Upper lobe of right lung (tissue), 1 donor: ENCODE measurements at places on chromosomes 13 and 19.

DNA sequence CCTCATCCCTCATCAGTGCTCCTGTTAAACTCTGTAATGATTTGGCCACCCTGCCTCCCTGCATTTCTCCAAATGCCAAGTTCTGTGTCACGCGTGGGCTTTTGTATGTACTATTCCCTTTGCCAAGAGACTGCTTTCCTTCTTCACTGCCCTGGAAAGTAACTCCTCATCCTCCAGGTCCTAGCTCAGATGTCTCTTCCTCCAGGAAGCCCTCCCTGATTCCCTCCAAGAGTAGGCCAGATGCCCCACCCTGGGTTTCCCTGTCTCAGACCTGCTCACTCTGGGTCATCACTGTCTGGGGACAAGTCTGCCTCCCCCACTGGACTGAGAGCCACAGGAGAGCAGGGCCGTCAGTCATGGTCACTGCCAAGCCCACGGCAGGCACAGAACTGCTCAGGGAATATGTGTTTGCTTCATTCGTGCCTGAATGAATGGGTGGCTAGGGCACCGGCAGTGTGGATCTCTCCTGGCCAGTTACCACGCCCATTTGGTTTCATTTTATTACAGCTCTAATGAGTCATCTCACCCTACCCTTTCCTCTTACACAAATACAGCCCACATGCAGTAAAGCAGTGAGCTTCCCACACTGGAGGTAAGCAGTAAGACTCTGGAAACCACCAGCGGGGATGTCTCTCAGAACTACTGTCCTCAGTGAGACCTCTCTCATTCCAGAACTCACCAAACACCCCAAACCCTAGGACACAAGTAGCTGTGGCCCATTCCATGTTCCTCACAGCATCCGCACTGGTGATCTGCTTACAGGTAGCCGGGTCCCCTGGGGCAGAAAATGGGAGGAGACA, 12.1 kb upstream of the GPR4 start:
- no peak for DNase-seq

GRCh38 chr13:112457485-112457884, 81.3 kb downstream of the SPACA7 start:
- DNase-seq: peak; percentile 60

DNA sequence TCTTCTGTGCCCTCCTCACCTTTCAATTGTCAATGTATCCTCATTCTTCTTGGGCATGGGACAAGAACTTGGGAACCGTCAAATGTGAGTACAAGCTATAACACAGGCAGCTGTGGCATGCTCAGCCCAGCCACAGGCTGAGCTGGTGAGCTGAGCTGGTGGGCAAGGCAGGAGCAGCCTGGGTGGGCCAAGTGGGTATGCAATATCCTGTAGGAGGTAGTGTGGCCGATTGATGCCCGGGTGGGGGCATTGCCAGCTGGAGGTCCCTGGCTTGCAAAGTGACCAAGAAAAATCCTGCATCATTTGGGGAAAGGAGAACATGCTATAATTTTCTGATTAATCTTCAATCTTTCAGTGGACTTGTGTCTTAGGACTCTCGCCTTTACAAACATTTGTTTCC, 507.2 kb upstream of the SLC10A2 start:
- DNase-seq: peak; percentile 48

DNA sequence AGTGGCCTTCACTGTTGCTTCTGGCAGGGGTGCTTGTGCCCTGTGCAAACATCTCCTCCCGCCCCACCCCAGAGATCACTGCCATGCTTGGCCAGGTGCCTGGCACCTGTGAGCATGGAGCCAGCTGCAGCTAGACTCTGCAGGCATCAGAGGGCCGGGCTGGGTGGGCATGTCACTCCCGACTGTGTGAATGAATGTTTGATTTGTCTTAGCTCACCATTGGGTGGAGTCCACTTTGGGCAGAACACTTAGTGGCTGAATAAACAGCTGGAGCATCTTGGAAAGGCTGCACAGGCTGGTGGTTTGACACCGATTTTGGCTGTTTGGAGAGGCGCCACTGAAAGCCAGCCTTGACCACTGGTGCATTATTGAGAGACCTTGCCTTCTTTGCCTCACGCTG, 267.3 kb downstream of the DLEU7 start:
- DNase-seq: peak; percentile 70

GRCh38 chr19:2636897-2637683, 65.4 kb downstream of the GNG7 start:
- peak; percentile 89 for DNase-seq

DNA sequence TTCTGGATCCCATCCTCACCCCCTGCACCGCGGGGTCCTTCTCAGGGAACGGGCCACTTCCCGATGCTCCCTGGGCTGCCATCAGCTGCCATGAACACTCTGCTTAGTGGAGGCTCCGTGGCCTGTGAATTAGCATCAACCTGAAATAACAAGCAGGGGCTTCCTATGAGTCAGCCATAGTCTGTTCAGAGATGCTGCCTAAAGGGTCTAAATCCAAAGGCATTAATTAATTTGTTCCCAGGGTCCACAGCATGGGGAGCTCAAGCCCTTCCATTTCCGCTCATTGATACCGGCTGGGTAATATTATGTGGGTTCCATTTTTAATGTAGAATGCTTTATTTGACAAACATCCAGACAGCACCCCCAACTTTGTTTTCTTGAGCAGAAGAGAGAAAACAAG, 341.9 kb upstream of the TMTC4 start:
- DNase-seq: no peak

DNA sequence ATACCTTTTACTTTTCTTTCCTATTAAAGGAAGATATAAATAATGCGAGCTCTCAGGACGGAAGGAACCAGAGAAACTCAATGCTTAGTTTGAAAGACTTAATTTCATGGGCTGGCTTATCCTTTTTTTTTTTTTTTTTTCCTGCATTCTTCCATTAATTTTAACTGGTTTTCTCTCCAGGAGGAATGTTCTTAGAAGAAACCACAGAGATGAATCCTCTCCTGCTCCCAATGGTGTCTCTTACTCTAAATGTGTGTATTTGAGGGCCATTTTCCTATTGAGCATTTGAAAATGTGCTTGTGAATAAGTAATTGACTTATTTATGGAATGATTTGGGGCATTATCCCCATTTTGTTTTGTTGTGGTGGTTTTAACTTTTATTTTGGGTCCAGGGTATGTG, 494.9 kb downstream of the FOXO1 start:
- no peak for DNase-seq

- no peak for DNase-seq
These were observed 4.1 kb downstream of the PRAM1 start for GRCh38 chr19:8498295-8498694.

DNA sequence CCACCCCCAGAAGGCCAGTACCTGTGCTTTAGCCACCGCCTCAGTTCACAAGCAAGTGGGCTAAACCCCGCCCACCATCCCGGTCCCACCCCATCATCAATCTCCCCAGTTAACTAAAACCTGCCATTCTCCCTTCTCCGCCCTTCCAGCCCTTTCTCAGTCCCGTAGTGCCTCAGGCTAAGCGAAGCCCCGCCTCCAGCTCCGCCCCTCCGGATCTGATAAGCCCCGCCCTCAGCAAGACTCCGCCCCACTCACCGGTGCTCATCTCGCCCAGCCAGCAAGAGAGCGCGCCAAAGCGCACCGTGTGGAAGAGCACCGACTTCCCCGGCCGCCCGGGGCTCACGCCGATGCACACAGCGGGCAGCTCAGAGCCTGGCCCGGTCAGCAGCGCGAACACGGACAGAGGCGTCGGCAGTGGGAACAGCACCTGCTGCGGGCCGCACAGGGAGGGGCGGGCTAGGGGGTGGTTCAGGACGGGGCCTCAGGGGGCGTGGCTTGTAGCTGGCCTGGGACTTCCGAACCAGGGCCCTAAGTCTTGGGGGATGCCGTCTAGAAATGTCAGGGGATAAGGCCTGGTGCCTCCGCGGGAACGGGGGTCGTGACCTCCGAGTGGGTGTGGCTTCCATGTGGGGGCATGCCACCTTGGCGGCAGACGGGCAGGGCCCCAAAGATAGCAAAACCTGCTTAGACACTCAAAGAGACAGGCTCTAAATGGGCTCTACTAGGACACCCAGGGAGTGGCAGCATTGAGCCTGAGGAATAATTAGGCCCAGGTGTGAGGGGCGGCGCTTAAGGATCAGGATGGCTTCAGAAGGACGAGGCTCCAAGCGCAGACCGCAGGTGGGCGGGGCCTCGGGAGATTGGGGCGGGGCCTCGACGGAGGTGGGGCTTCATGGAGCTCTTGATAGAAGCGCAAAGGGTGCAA, 21.4 kb downstream of the MAP4K1 start:
- peak; percentile 86 for DNase-seq

DNA sequence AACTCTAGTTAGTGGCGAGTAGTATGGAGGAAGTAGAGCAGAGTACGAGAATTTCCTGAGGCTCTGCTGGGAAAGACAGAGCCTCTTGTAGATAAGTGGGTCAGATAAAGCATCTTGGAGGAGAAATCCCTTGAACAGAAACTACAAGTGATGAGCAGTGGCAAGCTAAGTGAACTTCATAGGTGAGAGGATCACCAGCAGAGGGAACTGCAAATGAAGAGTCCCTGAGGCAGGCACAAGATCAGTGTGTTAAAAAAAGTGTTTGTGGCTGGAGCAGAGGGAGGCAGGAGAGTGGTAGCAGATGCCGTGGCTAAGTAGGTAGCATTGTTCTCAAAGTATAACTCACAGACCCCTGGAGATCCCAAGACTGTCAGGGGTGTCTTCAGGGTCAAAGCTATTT, 437.6 kb downstream of the HS6ST3 start:
- DNase-seq: no peak

- DNase-seq: no peak
These were observed 677 bp downstream of the IGFL4 start for GRCh38 chr19:46040125-46040524.

GRCh38 chr13:50801087-50801931, 42.2 kb downstream of the DLEU7 start:
- no peak for DNase-seq

GRCh38 chr13:35793823-35794222, 317.3 kb upstream of the MAB21L1 start:
- DNase-seq: no peak

DNA sequence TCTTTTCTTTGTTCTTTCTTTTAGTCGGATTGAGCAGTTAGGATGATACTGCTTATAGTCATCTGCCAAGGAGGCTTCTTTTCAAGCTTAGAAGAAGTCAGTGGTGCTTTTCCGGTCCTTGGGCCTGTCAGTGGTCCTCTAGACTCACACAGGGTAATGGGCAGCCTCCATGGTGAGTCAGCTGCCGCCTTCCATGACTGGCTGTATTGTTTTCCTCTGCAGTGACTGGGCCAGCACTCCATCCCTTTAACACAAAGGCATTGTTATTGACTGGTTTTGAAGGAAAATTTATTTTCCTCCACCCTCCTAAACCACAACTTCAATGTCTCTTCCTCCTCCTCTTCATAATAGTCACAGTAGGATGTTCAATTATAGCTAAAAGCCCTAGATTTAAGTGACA, 47.1 kb upstream of the CNMD start:
- DNase-seq: no peak

GRCh38 chr13:42106998-42107397, 58.5 kb downstream of the DGKH start:
- DNase-seq: no peak

- DNase-seq: no peak
These were observed 61.8 kb downstream of the AKAP11 start for GRCh38 chr13:42333613-42334328.

- DNase-seq: no peak
These were observed 242.1 kb upstream of the ARGLU1 start for GRCh38 chr13:106810069-106810468.

- peak; percentile 73 for DNase-seq
These were observed 1.7 kb upstream of the BCAM start for GRCh38 chr19:44807162-44807561.

DNA sequence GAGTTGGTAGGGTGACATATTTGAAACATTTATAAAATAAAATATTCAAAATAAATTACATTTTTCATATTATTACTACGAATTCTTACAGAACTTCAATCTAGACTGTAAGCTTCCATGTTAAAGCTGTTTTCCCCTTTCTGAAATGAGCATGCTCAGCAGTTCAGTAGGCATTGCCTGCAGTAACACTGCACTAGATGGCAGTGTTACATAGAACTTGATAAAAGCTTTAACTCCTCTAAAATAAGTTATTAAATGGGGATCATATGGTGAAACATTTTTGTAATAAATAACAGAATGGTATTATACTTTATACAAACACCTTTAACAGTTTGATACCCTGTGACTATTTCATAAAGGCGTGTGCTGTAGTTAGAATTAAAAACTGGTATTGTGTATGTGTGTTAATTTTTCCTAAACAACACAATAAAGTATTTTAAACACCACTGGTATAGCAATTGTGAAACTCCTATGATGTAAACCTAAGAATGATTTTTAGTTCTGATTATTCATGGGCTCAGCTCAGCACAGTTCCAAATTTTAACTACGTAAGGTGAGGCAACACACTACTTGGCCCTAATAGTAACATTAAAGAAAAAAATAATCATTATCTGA, 11.6 kb upstream of the GPR18 start:
- DNase-seq: no peak

DNA sequence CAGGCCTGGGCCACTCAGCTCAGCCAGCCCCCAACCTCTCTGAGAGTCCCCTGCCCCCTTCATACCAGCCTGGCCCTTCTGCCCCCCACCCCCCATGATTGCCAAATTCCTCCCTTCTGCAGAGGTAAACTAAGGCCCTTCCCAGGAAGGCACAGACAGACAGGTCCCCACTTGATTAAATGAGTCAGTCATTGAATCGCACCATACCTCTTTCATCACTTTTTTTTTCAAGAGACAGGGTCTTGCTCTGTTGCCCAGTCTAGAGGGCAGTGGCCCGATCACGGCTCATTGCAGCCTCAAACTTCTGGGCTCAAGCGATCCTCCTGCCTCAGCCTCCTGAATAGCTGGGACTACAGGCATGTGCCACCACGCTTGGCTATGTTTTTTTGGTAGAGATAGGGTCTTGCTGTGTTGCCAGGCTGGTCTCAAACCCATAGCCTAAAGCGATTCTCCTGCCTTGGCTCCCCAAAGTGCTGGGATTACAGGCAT, 6.0 kb downstream of the PODNL1 start:
- DNase-seq: no peak

DNA sequence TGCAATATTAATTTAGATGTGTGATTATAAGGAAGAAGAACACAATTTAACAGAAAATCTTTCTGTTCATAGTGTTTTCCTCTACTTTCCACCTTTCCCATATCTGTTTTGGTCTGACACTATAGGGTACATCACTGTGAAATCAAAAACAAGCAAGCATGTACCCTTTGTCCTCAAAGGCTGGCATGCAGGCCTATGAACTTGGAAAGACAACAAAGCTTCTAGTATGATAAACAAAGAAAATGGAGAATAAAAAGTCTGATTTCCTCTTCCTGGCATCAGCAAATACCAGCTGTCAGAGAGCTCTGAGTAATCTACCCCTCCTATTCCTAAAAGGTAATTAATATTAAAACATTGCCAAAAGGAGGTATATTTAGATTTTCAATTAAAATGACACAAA, 5.6 kb upstream of the NEK3 start:
- no peak for DNase-seq
